ENCODE measurements at places on chromosomes 5 and 9.

DNA sequence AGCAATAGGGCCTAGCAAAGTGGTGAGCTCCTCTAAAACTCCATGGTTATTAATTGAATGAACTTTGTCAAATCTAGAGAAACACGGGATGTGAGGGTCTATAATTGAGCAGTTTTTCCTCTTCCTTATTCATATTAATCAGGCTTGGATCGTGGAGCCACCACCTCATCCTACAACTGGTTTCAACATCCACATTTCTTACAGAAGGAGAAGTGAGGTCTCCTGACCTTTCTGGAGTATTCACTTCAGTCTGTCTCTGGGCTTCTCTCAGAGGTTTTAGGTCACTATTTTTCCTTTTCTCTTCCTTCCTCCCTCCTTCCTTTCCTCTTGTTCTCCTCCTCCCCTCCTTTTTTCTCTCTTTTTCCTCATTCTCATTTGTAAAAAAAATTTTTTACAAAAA lies 177.3 kb upstream of the ACTBL2 start:
- no peak for DNase-seq
- H3K27me3 ChIP-seq, result no peaks in the 10 kb centered on the region
- no peak overlapping the region for H3K4me3 ChIP-seq
- no peaks in the 10 kb centered on the region for H3K36me3 ChIP-seq
- no peak overlapping the region for H3K27ac ChIP-seq
- H3K4me1 ChIP-seq, result no peaks in the 10 kb centered on the region

DNA sequence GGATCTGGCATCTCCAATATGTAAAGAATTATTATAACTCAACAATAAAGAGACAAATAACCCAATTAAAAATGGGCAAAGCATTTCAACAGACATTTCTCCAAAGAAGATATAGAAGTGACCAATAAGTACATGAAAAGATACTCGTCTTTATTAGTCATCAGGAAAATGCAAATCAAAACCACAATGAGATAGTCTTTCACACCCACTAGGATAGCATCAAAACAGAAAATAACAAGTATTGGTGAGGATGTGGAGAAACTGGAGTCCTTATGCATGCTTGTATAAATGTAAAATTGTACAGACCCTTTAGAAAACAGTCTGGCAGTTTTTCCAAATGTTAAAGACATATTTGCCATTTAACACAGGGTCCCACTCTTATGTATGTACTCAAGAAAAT lies 39.1 kb upstream of the ITGA1 start:
- no peak overlapping the region for H3K4me3 ChIP-seq
- H3K4me1 ChIP-seq, result peaks cover 2% of the 10 kb centered on the region
- H3K27ac ChIP-seq, result no peak overlapping the region
- no peaks in the 10 kb centered on the region for H3K36me3 ChIP-seq
- H3K27me3 ChIP-seq, result no peaks in the 10 kb centered on the region

DNA sequence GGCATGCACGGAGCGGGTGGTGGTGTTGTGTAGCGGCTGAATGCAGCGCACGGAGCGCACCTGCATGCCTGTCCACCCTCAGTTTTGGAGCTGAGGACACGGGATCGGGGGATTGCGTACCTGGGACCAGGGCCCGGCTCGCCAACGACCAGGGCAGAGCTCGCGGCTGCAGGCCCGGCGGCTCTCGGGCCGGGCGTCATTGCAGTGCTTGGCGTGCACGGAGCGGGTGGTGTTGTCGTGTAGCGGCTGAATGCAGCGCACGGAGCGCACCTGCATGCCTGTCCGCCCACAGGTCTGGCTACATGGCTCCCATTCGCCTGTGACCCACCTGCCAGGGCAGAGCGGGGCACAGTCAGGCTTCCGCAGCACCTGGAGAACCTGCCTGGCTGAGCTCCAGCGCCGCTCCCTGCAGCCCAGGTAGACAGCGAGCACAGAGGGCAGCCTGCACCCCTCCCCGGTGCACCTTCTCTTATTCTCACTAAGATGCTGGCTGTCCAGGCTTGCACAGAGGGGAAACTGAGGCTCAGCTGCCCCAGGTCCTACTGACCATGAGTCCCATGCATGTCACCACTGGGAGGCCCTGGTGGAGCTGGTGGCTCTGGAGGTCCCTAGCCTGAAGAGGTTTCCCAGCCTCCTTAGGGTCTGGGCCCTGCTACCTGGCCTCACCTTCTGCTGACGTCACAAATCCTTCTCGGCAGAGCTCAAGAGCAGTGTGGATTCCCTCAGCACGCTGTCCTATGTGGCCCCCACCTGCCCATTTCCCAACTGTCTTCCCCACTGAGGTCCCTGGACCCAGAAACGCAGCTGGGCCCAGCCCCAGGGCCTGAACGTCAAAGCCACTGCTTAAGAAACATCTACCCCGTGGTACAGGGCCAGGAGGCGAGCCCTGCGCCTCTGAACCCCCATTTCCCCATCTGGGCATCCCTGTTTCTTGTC lies 64.9 kb downstream of the ZNF354C start:
- DNase-seq, result no peak
- H3K27ac ChIP-seq, result no peak overlapping the region
- H3K36me3 ChIP-seq, result peaks cover 90% of the 10 kb centered on the region
- no peaks in the 10 kb centered on the region for H3K4me1 ChIP-seq

DNA sequence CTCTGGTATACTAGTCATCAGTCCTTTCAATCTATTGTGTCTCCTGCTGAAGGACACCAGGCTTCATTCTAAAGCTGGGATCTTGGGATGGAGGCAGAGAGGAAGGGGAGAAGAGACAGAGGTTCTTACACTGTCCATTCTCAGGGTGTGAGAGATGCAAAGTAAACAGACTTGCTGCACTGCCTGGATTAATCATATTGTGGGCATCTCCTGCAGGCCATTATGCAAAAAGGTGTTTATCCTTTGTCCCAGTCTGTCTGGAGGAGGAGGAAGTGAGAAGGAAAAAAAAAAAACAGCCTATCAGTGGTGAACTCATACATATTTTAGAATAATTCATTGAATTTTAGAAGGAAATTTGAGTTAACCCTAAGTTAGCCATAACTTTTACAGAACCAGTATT lies 92.9 kb upstream of the TNPO1 start:
- no peak for DNase-seq
- no peaks in the 10 kb centered on the region for H3K27me3 ChIP-seq
- H3K27ac ChIP-seq, result no peak overlapping the region
- H3K36me3 ChIP-seq, result no peaks in the 10 kb centered on the region

GRCh38 chr5:95862671-95863382 lies 40.3 kb upstream of the GLRX start:
- H3K36me3 ChIP-seq, result no peaks in the 10 kb centered on the region
- peak overlapping the region; percentile 63 for H3K4me3 ChIP-seq
- no peaks in the 10 kb centered on the region for H3K27me3 ChIP-seq
- DNase-seq, result peak; percentile 71
- peaks cover 13% of the 10 kb centered on the region for H3K4me1 ChIP-seq

DNA sequence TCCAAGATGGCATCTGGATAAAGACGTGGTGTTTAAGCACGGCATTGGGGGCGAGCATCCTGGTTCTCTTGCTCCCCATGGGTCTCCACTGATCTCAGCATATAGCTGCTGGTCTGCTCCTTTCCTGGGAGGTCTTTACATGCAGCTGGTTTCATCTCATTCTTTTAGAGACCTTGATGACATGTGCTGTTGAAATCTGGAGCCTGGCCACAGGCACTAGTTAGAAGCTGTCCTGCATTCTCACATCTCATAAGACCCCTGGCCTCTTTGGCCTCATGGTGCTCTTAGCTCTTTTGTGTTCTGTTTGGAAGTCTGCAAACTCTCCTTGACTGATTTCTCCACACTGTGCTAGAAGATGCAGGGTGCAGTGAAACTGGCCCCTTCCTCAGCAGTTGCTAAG lies 113.0 kb downstream of the SMARCA2 start:
- no peaks in the 10 kb centered on the region for H3K27me3 ChIP-seq
- peak overlapping the region; percentile 56 for H3K27ac ChIP-seq
- peaks cover 12% of the 10 kb centered on the region for H3K4me1 ChIP-seq
- no peak for DNase-seq
- peak overlapping the region; percentile 23 for H3K4me3 ChIP-seq

GRCh38 chr9:82922686-82923085 lies 140.3 kb downstream of the RASEF start:
- H3K4me1 ChIP-seq, result peaks cover 14% of the 10 kb centered on the region
- H3K4me3 ChIP-seq, result no peak overlapping the region
- H3K27ac ChIP-seq, result peak overlapping the region; percentile 68
- peaks cover 11% of the 10 kb centered on the region for H3K27me3 ChIP-seq

GRCh38 chr5:126402621-126403555 lies 20.3 kb upstream of the GRAMD2B start:
- no peaks in the 10 kb centered on the region for H3K4me1 ChIP-seq
- no peaks in the 10 kb centered on the region for H3K27me3 ChIP-seq
- H3K4me3 ChIP-seq, result no peak overlapping the region
- no peak overlapping the region for H3K27ac ChIP-seq

- no peak overlapping the region for H3K27ac ChIP-seq
- H3K27me3 ChIP-seq, result no peaks in the 10 kb centered on the region
- no peak overlapping the region for H3K4me3 ChIP-seq
- no peaks in the 10 kb centered on the region for H3K36me3 ChIP-seq
- DNase-seq, result peak; percentile 11
- no peaks in the 10 kb centered on the region for H3K4me1 ChIP-seq
Observed at GRCh38 chr9:3205421-3206095, 320.2 kb downstream of the RFX3 start.

- no peaks in the 10 kb centered on the region for H3K27me3 ChIP-seq
- peaks cover 83% of the 10 kb centered on the region for H3K4me1 ChIP-seq
- no peak overlapping the region for H3K4me3 ChIP-seq
- DNase-seq, result peak; percentile 66
Observed at GRCh38 chr9:127539259-127539981, 72.7 kb upstream of the STXBP1 start.

All from mesenchymal stem cell (in vitro differentiated cells and primary cell).